ENCODE measurements at places on chromosomes 13 and 19.

DNA sequence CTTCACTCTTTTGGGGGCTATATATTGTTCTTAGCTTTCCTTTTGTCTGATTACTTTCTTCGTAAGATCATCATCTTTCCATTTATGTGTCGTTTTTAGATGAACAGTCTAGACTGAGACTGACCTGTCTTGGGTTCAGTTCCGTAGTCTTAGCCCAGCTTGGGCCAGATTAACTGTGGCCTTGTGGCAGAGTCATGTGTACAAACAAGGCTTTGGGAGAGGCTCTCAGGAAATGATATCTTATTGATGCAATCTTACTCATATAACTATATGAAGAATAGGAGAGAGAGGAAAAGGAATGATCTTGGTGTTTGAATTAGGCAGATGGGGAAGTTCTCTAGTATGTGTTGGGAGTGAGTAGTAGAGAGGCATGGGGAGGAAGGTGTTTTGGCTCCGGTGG lies 6.8 kb upstream of the ERCC5 start:
- DNase-seq: no peak

- no peak for DNase-seq
These were observed 1.4 kb upstream of the GIPC1 start for GRCh38 chr19:14497228-14497921.

GRCh38 chr13:103157016-103157415 lies 90.8 kb upstream of the SLC10A2 start:
- no peak for DNase-seq

DNA sequence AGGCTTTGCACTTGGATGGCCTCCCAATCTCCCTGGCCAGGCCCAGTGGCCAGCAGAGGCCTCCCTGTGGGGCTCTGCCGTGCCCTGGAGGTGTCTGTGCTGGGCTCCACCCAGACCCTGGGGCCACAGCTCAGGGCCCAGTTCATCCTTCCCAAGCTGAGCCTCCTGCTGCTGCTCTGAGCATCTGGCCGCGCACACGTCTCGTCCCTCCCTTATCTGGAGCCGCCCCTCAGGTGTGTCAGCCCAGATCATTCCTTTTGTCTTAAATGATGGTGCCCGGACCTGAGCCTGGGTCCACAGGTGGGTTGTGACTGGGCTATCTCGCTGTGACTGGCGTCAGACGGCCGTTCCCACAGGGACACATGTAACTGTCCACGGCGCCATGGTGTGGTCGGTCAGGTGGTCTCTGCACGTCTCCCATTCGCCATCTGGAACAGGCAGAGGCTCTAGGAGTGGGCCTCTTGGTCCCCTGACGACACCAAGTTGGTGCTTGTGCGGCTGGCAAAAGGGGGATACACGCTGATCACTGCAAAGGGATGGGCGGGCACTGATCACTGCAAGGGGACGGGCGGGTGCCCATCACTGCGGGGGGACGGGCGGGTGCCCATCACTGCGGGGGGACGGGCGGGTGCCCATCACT lies 14.3 kb upstream of the ZNF554 start:
- no peak for DNase-seq

DNA sequence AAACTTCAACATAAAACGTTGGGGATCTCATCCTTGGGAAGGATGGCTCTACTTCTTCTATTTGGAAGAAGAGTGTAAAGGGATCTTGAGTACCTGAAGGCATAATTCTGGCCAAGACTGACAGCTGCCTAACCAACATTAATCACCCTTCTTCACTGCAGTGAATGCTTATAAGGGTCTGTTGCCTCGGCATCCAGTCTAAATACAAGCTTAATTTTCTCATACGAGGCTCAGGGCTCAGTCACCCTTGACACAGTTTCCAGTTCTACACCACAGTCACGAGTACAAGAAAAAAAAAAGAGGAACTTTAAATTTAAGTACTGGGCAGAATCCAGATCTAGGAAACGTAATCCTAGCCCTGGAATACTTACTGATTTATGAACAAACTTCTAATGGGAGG lies 9.0 kb downstream of the FPR3 start:
- no peak for DNase-seq

GRCh38 chr19:47093254-47093653 lies 20.3 kb downstream of the ZC3H4 start:
- DNase-seq: no peak

- DNase-seq: no peak
These were observed 96.4 kb upstream of the MYCBP2 start for GRCh38 chr13:77423296-77423695.

DNA sequence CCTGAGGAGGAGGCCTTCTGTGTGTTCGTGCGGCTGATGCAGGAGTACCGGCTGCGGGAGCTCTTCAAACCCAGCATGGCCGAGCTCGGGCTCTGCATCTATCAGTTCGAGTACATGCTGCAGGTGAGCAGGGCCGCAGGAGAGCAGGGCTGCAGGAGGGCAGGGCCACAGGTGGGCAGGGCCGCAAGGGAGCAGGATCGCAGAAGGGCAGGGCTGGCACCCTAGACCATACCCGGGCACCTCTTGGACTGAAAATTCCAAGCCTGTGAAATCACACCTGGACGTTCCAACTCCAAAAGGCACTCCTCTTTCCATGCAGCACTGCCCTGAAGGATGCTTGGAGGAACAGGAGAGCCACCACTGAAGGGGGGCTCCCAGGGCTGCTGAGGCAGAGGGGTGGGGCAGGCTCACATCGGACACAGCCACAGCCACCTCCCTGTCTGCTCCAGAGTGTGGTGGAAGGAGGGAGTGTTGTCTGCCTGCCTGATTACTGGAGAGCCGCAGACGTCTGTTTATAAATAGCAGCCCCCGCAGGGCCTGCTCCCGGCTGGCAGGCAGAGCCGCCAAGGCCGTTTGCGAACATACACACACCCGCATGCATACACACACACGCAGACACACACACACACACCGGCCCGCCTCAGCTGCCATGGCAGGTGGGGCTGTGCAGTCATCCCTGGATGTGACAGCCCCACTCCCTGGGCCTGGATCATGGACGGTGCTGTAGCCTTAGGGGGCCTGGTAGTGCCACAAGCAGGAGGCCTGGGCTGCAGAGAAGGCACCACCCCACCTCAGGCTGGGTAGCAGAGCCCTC lies 20.2 kb downstream of the EVI5L start:
- DNase-seq: no peak

DNA sequence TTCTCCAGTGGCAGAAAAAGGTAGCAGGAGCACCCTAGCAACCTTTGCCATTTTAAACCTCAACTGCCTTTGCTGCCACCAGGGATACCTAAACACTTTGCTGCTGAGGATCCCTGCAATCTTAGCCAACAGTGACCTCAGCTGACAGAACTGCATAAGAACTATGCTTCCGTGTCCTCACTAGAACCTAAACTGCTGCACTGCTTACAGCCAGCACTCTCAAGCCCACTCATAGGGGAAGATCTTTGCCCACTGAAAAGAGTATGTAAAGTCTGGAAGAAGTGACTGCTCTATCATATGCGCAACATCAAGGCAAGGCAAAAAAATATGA lies 270.0 kb upstream of the PCDH20 start:
- DNase-seq: no peak

DNA sequence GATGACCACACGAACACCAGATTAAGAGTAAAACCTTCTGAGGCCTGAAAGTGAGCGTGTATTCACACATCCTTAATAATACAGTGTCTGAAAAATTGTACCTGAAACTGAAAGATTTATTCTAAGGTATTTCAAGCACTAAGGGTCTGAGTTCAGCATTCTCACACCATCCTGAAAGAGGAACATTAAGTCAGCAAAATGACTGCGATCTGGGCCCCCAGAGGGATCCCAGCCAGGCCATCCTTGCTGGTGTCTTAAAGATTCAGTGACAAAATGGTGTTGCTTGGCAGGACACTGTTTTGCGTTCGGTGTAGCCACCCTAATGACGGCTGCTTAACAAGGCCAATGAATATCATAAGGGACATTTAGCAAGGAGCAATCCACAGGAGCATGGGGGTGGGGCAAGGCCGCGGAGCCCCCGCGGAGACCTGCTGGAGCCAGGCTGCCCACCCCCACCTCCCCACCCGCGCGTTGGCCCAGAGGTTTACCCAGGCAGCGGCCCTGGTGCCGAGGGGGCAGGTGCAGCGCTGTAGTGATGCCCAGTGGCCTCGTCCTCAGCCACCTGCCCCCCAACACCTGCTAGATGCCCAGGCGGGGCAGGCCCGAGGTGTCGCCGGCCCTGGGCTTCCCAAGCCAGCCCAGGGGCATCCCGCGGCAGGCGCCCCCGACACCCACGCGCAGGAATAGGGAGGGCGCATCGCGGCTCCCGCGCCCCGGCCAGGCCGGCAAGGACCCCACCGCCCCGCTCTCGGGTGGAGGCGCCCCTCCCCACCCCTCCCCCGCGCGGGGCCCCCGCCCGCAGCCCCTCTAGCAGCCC lies 742 bp downstream of the NALCN start:
- no peak for DNase-seq

DNA sequence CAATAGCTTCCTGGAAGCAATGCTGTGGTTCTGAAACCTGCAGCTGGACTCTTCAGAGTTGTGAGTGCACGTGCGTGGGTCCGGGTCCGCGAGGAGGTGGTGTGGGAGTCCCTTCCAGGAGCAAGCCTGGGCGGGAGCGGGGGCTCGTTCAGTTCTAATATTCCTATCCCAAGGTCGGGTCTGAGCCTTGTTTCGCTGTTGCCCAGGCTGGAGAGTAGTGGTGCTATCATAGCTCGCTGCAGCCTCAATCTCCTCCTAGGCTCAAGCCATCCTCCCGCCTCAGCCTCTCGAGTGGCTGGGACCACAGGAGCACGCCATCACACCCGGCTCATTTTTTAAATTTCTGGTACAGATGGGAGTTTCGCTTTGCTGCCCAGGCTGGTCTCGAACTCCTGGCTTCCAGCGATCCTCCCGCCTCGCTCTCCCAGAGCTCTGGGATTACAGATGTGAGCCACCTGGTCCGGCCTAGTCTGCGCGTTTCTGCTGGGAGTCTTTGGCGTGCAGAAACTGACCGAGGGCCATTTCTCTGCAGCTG lies 625 bp downstream of the ZFP82 start:
- DNase-seq: no peak

DNA sequence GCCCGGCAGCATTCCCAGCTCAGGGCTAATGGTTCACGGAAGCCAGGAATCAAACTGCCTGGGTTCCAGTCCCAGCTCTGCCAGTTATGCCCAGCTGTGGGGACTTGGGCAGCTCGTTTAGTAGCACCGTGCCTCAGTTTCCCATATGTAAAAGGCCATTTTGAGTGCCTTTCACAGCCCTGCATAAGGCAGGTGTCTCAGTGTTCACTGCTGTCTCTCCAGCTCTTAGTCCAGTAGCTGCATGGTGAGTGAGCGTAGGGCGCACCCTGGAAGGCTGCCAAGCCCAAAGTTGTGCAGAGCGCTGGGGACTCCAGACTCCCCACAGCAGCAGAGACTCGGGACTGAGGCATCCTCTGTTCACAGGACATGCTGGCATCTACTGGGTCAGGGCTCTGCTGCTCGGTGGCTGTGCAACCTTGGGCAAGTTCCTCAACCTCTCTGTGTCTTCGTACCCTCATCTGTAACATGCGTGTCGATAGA lies 5.5 kb downstream of the RPL28 start:
- DNase-seq: no peak

- DNase-seq: no peak
These were observed 31.2 kb upstream of the RCBTB2 start for GRCh38 chr13:48564056-48564455.

DNA sequence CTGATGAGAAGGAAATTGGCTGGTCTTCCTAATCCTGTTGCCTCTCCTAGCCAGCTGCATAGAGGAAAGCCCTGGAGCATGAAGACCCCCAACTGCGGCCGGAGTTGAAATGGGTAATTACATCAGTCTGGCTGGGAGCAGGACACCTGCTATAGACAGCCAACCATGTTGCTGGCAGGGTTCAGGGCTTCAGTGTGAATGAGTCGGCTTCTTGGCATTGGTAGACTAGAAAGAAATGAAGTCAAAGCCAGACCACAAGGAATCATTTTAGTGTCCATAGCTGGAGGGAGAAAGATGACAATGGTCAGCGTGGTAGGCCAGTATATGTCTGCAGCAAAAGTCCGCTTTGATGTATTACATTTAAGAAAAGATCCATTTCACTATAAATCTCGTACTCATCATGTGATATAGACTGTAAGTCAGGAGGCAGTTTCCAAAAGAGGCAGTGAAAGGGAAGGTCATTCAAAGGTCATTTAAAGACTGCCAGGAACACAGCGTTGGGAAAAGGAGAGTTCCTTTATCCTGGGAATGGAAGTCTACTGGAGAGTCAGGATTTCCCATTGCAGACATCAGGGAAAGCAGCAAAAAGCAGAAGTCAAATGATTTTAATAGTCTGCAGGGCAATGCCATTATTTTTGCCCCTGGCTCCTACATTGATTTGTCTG lies 262.7 kb downstream of the DNAJC15 start:
- no peak for DNase-seq

GRCh38 chr19:49677901-49678674 lies 1.0 kb downstream of the PRMT1 start:
- peak; percentile 83 for DNase-seq

GRCh38 chr19:35501684-35502083 lies 11.4 kb upstream of the KRTDAP start:
- DNase-seq: no peak

DNA sequence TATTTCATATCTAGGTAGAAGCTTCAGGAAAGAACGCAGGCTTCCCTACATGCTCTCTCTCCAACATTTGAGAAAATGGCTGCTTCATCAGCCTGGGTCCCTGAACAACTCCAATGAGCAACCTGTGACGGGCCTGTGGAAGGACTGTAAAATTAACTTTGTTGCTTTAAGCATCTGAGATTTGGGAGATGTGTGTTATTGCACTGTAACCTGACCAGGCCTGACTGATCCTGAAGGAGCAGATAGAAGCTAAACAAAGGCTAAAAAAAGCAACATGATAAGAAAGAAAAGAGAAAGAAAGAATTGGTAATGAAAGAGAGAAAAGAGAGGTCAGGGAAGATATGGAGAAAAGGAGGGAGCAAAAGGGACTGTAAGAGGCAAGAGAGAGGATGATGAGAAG lies 77.1 kb upstream of the MBNL2 start:
- DNase-seq: no peak

GRCh38 chr13:21123956-21124355 lies 52.4 kb downstream of the SKA3 start:
- DNase-seq: no peak

- no peak for DNase-seq
These were observed 101.7 kb downstream of the TNFRSF19 start for GRCh38 chr13:23671897-23672296.

All from memory B cell (primary cell).